ENCODE measurements at places on chromosomes 5 and 9.

- no peak for DNase-seq
Observed at GRCh38 chr9:84636436-84636835, 33.1 kb upstream of the NTRK2 start.

- no peak for DNase-seq
Observed at GRCh38 chr5:138109463-138110265, 25.8 kb downstream of the WNT8A start.

DNA sequence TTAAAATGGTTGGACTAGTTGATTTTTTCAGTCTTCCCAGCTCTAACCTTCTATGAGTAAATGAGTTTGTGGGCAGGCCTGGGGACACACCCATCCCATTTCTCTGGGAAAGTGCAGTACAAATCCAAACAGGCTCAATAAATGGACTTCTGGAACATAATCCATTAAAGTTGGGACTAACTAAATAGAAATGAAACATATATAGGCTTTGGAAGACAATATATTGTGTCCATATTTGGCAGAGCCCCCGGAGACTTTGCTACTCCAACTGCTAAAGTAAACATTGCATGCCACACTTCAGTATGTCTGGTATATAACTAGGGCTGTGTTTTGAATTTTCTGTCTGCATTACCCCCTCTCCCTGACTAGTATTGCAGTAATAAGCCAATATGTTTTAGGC lies 191.4 kb upstream of the DAB2 start:
- DNase-seq, result no peak

GRCh38 chr5:135433681-135434426 lies 13.3 kb downstream of the DCANP1 start:
- DNase-seq, result no peak

DNA sequence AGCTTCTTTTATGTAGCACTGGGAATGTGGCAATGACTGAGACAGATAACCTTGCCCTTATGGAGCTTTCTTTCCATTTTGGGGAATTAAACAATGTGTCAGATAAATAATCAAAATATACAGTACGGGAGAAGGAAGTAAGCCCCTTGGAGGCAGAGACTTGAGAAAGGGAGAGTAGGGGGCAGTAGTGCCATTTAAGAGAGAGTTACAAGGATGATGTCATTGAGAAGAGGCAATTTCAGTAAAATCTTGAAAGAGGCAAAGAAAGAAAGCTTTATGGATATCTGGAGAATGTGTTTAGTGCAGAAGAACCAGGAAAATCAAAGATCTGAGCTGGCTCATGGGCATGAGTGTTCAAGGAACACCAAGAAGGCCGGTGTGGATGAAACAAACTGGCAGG lies 77.3 kb downstream of the KCTD16 start:
- no peak for DNase-seq

- no peak for DNase-seq
Observed at GRCh38 chr9:137634016-137634415, 15.2 kb downstream of the EHMT1 start.

GRCh38 chr9:91902475-91903125 lies 47.4 kb downstream of the ROR2 start:
- no peak for DNase-seq

DNA sequence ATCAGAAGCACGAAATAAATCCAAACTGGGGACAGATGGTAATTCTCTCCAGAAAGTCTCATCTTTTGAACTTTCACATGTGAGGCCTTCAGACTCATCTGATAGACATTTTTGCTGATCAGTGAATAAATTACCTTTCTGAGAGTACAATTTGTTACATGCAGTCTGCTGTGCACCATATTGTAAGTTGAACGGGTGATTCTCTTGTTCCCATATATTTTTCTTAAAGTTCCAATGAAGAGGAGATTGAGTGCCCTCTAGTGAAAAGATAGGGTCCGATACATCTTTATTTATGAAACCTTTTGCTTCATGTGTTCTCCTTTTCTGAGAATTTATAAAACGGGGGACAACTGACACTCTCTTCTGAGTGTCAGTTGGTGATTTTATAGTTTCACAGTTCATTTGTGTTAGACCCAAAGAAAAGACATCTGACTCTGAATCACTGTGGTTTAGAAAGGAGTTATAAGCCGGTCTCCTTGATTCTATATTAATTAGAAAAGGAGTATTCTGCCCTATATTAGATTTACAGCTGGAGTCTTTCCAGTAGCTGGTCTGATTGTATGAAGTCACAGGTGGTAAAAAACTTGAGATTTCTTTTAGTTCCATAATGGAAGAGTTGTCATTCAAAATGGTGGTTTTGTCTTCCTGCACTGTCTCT lies 30.4 kb downstream of the GNG10 start:
- DNase-seq, result peak; percentile 3

- no peak for DNase-seq
Observed at GRCh38 chr9:32384002-32384363, 460 bp upstream of the ACO1 start.

DNA sequence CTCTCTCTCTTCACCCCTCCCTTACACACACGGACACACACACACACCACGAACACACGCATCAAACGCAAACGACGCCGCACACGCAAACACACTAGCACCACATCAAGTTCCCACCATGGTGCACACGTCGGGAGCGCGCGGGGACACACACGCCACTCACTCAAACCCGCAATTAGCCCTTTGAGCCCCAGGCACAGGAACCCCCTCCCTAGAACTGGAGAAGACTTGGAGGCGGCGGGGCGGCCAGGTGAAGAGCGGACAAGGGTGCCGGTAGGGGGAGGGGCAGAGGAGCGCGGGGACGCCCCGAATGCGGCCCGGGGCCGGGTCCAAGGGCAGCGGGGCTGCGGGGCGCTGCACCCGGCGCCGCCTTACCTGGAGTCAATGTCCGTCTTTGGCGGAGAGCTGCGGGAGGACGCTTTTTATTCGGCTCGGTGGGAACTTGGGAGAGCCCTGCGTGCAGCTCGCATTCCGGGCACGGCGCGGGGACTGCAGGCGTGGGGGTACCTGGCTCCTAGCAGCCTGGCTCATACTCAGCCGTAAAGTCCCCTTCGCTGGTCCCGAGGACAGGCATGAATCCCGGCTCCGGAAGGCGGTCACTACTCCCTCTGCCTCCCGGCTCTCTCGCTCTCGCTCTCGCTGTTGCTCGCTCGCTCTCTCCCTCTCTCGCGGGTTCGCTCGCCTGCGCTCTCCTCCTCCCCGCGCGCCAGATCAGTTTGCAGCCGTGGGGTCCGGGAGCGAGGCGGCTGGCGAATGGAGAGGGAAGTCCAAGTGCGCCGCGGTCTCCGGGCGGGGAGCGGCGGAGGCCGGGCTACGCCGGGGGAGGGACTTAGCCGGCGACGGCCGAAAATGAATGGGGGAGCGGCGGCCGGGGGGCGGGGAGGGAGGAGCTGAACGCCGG lies at the start of gene BRINP1:
TSS of gene BRINP1 (minus strand) at position 755 of the 901 bp plus-strand sequence. CDS start 56,080 bp downstream, outside the sequence.
- peak; percentile 77 for DNase-seq

- DNase-seq, result no peak
Observed at GRCh38 chr9:78585909-78586308, 289.0 kb downstream of the PSAT1 start.

DNA sequence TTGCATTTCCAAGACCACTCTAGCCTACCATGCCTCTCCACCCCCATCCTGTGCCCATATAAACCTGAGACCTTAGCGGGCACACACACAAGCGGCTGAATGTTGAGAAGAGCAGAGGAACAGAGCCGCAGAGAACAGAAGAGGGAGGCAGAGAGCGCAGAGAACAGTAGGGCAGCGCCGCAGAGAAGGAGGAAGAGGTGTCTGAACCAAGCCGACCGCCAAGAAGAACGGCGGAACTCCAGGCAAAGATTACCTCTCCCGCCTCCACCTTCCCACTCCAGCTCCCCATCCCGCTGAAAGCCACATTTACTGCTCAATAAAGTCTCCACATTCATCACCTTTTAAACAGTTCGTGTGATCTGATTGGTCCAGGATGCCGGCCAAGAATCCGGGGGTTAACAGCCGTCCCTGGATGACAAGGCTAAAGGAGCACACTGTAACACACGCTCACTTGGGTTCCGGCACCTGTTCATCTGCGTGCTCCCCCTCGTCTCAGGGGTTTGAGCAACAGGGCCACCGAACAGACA lies 33.2 kb downstream of the GRIN3A start:
- peak; percentile 72 for DNase-seq

DNA sequence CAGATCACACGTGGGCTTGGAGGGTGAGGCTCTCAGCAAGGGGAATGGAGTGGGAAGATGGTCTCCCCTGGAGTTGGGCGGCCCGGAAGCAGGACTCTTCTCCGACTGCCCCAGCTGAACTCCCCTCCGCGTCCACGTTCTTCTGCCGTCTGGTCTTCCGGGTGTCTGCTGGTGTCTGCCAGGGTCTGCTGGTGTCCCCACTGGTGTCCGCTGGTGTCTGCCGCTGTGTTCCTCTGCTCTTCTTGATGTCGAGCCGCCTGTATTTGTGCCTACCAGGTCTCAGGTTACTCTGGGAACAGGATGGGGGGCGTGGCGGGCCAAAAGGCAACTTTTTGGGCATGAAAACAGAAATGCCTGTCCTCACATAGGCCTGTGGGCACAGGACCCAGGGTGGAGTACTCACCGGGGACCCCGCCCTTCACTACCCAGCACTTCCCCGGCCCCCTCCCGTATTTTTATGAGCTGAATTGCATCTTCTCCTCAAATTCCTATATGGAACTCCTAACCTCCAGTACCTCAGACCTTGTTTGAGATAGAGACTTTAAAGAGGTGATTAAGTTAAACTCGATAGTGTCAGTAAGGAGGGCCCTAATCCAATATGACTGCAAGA lies 675.4 kb downstream of the SEMA5A start:
- no peak for DNase-seq

GRCh38 chr5:91133183-91133582 lies 249.9 kb downstream of the ARRDC3 start:
- DNase-seq, result no peak

DNA sequence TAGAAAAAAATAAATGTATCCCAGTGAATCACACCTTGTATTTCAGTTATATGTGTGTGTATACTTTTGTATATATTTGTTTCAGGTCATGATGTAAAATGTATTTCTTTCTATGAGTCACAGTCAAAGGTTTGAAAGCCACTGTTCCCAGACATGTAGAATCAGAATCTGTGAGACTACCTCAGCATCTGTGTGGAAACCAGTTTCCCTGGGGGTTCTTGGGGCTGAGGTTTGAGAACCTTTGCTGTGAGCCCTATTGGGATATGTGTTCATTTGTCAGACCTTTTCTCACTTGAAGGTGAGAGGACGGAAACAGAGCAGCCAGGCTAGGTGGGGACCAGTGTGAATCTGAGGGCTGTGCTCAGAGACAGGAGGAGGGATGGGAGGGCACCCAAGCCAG lies 78.7 kb upstream of the SAP30L start:
- no peak for DNase-seq

DNA sequence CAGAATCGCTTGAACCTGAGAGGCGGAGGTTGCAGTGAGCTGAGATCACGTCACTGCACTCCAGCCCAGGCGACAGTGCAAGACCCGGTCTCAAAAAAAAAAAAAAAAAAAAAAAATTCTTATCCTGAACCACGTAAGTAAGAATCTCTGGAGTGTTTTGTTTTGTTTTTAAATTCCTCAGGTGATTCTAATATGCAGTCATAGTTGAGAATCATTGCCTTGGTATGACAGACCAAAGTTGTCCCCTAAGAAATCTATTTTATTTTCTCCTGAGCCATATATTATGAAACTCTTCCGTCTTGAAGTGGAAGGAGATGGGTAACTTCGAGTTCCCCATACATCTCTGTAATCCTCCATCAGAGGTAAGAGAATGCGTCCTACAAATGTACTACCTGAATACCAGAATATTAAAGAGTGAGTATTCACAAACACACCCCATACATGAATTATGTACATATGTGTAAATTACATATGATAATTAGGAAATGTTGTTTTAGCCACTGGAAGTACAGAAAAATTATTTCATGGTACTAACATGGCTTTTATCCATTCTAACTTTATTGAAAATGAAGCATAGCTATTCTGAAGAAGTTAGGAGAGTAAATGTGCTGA lies 26.7 kb upstream of the SVEP1 start:
- no peak for DNase-seq
